Stimulated activated CD4-positive, alpha-beta T cell treated with anti-CD3 and anti-CD28 coated beads, TNF-alpha, amount 100 ng/mL, for 48 hours (primary cell): ENCODE measurements at places on chromosomes 5 and 9.

- no peak for DNase-seq
Observed at GRCh38 chr5:143379606-143380005, 23.9 kb downstream of the NR3C1 start.

DNA sequence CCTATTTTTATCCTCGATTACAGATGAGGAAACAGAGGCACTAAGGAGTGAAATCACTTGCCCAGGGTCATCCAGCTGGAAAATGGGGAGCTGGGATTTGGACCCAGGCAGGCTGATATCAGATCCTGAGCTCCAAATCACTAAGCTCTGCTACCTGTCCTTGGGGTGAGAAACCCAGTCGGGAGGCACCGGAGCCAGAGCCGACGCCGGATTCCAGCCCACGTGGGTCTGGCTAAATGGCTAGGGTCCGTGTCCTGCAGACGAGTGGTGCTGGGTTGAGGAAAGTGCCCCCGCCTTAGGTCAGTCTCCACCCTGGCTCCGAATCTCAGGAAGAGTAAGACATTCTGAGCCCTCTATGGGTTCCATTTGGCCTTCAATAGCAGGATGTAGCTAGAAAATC, 61.3 kb upstream of the GGTA1 start:
- no peak for DNase-seq

GRCh38 chr9:36251428-36251827, 6.8 kb downstream of the GNE start:
- DNase-seq = no peak

DNA sequence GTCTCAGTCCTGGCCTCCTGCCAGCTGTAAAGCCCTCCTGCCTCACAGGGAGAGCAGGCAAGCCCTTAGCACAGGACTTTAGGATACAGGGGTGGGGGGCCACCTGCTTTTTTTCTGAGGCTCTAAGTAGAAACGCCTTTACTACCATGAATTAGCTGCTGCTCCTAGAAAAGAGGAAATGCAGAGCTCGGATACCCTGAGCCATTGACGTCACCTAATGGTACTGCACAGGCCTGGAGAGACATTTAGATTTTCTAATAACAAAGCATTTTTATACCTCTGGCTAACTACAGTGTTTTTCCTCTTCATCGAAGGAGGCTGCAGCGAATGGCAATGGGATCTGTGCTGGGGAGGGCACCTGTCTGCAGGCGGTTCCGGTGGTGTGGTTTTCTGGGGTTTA, 137.0 kb downstream of the WDR41 start:
- DNase-seq = no peak

GRCh38 chr5:43138512-43138893, 17.8 kb downstream of the ZNF131 start:
- DNase-seq = no peak

- no peak for DNase-seq
Observed at GRCh38 chr5:96902876-96903275, 26.6 kb downstream of the ERAP2 start.

DNA sequence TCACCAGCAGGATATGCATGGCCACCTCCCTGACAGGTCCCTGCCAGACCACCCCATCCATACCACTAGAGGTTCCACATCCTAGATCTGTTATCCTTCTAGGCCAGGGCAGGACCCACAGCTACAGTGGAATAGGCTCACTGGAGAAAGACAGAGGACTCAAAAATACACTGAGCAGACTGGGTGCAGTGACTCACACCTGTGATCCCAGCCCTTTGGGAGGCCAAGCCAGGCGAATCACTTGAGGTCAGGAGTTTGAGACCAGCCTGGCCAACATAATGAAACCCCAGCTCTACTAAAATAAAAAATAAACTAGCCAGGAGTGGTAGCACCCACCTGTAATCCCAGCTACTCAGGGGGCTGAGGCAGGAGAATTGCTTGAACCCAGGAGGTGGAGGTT, 56.5 kb upstream of the TESK1 start:
- no peak for DNase-seq

DNA sequence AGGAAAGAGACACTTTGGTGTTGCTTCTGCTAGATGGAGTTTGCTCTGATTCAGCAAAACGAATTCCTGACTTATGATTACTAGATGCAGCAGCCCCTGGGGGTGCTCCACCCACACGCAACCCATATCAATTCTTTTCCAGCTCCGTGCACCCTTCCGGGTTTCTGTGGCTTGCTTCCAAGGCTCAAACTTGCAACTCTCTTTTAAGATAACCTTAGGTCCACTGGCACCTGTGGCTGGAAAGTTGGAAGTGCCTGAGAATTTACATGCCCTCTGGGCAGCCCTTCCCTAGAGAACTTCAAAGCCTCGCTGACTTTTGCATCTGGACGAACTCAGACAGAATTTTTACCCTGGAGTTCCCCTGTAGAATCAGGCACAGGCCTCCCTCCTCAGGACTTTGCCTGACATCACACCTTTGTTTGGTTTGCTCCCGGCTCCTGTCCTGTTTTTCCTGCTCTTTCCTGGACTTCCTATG, 224.9 kb downstream of the SNX18 start:
- no peak for DNase-seq

DNA sequence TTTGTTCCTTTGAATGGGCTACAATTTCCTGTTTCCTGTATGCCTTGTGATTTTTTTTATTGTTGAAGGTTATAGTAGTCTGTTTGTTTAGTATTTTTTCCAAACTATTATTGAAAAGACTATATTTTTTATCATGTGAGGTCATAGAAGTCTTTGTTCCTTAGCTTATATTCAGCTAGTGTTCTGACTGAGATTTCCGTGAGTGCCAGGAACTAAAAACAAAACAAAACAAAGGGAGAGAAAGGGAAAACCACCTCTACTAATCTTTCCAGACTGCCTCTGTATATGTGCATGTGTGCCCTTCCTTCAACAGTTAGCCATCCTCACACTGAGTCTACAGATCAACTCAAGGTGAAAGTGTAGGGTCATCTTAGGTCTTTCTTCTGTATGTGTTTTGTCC, 79.0 kb downstream of the OSTF1 start:
- no peak for DNase-seq

GRCh38 chr9:69445251-69445650, 120.2 kb downstream of the ENTREP1 start:
- no peak for DNase-seq

DNA sequence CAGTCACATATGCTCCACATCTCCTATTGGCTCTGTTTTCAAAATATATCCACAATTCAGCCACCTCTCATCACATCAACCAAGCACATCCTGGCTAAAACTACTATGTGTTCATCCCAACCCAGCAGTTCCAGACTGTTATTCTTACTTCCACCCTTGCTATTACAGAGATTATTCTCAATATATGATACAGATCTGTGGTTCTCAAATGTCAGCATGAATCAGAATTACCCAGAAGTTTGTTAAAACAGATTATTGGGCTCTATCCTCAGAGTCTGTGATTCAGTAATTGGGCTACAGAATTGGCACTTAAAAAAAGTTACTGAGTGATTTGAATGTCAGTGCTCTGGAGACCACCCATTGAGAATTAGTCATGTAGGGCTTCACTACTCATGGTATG, 78.8 kb upstream of the IZUMO3 start:
- no peak for DNase-seq

DNA sequence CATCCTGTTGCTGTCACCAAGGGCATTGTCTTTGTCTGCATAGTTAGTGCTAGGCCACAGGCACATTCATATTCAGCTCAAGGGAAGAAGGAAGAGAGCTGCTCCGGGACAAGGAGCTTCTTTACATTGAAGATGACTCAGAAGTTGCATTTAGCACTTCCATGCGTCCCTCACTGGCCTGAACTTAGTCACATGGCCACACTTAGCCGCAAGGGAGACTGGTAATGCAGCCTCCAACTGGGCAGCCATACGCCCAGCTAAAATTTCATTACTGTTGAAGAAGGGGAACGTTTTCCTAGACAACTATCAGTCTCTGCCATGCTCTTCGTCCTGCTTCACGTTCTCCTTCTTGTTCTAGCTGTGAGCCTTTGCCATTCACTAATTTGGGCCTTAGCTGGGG, 20.0 kb downstream of the ACTL7B start:
- DNase-seq = no peak

GRCh38 chr9:33737811-33738606, 57.4 kb upstream of the PRSS3 start:
- no peak for DNase-seq

GRCh38 chr9:87585123-87585855, 87.6 kb downstream of the DAPK1 start:
- DNase-seq = no peak

DNA sequence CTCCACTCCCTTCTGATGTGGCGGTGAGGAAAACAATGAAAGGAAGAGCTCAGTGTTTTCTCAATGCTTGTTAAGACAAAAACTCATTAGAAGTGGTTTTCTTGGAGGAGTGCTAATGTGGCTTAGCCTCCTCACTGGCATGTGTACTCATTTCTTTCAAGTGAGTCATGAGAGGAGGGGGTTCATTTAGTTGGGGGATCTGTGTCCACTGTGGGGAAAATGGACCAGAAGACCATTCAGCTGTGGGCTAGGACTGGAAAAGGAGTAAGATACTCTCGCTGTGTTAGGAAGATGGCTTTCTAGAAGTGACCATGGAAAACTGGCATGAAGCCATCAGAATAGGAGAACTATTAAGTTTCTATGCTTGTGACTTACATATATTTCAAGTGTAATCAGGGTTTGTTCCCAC, 23.5 kb downstream of the KLF9 start:
- DNase-seq = no peak

DNA sequence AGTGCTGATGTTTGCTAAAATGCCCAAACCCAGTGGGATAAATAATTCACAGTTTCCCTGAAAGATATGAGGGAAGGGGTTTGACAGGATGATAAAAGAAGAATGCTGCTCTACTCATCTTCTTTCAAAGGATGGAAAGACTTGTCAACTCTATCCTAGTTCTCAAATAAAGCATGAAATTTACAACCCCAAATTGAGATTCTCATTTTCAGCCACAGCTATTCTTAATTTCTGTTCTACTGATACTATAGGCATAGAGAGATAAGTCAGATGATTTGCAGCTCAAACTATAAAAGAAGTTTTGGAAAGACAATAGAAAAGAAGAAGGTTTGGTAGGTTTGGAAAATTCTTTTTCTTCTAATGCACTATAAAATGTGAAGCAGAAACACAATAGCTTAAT, 542.6 kb downstream of the CSNK1G3 start:
- no peak for DNase-seq

GRCh38 chr5:139182528-139183296, 15.5 kb downstream of the SIL1 start:
- DNase-seq = no peak

GRCh38 chr5:14445013-14445412, 136.6 kb upstream of the OTULINL start:
- DNase-seq = no peak

DNA sequence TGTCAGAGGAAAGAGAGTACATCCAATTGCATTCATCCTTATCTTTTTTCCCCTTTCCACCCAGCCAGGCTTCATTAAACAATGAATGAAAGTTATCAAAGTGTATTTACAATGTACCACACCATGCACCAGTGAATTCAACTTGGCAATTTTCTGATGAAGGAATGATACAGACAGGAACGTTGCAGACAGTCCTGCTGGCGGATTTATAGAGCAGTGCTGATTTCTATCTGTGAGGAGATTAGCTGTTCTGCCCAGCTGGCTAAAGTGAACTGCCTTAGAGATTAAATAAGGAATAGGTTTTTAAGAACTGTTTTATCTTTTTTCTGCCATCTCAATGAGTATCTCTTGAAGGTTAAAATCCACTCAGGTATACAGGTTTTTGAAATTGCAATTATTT, 403.9 kb downstream of the CDH18 start:
- no peak for DNase-seq

GRCh38 chr9:297104-297972, 82.7 kb downstream of the DOCK8 start:
- DNase-seq = no peak

- no peak for DNase-seq
Observed at GRCh38 chr9:89853161-89853560, 248.3 kb downstream of the GADD45G start.

- DNase-seq = no peak
Observed at GRCh38 chr9:6609497-6610016, 36.0 kb downstream of the GLDC start.

DNA sequence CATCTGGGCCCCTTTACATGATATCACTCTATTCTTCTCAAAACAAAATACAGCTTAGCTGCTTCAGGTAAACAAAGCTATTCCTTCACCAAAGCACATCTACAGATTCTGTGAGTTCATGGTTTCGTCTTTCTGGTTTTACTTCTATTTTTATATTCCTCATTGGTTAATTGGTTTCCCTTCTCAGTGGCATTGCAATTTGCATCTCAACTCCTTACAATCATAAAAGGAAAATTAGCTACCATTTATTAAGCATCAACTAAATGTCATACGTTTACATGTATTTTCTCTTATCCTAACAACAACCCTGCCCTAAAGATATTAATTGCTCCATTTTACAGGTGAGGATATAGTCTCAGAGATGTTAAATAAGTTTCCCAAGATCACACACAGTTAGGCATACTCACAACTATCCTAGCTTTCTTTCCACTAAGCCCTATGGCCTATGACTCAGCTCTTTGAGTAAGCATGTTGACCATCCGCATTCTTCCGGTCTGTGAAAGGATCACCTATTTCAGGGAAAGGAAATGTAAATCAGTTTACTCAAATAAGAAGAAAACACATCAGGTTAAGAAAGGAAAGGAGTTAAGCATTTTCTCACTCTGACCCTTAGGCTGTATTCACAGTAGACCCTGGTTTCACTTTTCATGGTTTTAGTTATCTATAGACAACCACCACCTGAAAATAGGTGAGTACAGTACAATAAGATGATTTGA, 146.1 kb downstream of the CAAP1 start:
- DNase-seq = no peak

- no peak for DNase-seq
Observed at GRCh38 chr5:44969825-44970224, 161.1 kb downstream of the MRPS30 start.

DNA sequence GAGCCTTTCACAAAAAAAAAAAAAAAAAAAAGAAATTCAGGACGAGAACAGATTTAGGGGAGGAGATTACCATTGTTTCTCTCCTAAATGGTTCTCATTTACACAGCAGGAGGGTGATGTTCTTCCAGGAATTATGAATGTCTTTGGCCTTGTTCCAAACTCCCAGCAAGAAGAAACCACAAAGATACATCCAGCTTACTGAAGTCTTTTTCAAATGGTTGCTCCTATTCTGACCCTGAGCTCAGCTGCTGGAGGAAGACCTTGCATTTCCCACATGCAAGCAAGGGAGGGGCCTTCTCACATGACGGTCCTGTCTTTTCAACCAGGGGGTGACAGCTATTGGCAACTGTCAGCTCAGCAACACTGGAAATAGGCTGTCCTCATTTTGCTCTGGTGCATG, 203.0 kb upstream of the VLDLR start:
- no peak for DNase-seq

- no peak for DNase-seq
Observed at GRCh38 chr5:39534690-39535089, 109.9 kb upstream of the DAB2 start.

- no peak for DNase-seq
Observed at GRCh38 chr5:92836855-92837755, 743.9 kb downstream of the NR2F1-AS1 start.

- no peak for DNase-seq
Observed at GRCh38 chr5:106921567-106921966, 749.2 kb downstream of the EFNA5 start.
